ENCODE measurements at places on chromosomes 2 and 18.
A peak's percentile ranks its signal among the peaks of the same experiment; 100 is the strongest.

DNA sequence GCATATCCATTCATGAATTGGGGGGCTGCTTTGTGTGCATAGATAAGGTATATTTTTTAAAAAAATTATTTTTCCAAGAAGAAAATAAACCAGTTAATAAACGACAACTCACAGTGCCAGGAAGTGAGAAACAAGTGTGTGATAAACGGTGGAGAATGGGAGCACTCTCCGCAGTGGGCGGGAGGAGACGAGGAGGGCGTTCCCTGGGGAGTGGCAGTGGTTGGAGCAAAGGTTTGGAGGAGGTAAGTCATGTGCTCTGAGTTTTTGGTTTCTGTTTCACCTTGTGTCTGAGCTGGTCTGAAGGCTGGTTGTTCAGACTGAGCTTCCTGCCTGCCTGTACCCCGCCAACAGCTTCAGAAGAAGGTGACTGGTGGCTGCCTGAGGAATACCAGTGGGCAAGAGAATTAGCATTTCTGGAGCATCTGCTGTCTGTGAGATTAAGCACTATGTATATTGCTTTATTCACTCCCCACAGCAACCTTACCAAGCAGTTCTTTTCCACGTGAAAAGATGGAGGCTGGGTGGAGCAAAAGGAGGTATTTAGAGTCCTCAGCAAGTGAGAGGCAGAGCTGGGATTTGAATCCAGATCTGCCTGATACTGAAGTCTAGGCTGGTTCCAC, 27.0 kb upstream of the CASP8 start:
- peak; percentile 82 for DNase-seq

DNA sequence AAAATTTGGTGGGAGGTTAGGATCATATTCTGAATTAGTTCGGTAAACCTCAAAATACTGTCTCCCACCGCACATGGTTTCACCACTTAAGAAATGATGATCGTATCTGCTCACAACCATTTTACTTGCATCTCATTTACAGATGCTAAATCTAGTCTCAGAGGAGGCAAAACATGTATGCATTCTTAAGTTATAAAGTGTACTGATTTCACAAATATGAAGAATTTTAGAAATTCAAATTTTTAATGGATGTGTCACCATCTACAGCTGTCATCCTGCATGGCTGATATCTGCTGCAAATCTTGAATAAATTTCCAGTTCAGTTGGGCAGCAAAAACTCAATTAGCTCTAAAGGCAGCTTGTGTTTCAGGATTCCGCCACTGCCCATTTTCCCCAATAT, 243.3 kb upstream of the KCNJ3 start:
- no peak for DNase-seq

- no peak for DNase-seq
Observed at GRCh38 chr18:48215876-48216638, 193.1 kb downstream of the ZBTB7C start.

GRCh38 chr2:238706163-238706562, 141.7 kb upstream of the TWIST2 start:
- no peak for DNase-seq

DNA sequence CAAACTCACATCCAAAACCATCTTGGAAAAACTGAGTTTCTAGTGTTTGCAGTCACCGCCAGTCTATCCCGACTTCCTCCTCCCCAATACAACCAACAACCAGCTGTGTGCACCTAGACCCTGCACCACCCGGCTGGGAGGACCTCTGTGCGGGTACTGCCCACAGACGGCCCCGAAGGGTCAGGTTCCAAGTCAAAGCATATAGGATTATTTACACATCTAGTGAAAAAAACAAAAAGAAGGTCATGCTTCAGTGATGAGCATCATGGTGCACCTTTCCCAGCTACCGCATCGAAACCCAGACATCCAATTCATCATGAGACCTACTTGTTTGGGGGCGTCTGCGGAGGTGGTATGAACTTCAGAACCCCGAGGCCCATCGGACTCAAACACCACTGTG, 124.8 kb downstream of the ZNF516 start:
- DNase-seq: no peak

GRCh38 chr18:5582076-5582475, 38.3 kb upstream of the EPB41L3 start:
- no peak for DNase-seq

- DNase-seq: no peak
Observed at GRCh38 chr2:83817511-83817910, 641.6 kb downstream of the SUCLG1 start.

DNA sequence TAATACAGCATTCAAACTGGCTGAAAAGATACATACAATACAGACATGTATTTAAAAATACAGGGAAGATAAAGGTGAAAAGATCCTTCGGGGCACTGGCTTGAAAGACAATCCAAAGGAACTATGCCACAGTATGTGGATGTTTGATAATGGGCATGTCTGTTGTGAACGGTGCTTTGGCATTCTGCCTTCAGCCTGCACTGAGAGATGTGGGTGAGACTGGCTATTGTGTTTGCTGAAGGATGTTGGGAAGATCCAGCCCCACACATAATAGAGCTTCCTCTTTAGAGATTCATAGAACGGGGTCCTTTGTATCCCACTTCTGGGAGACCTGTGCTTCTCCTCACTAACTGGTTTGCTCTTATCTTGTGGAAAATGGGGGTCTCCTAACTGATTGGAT, 65.1 kb upstream of the CXCR4 start:
- no peak for DNase-seq

GRCh38 chr2:239255628-239256349, 145.0 kb downstream of the HDAC4 start:
- no peak for DNase-seq

All from stimulated activated CD4-positive, alpha-beta T cell treated with anti-CD3 and anti-CD28 coated beads, Interleukin-1b, Interleukin-23, amount 100 ng/mL, for 24 hours (primary cell).